GM23248 (cell line): ENCODE measurements at places on chromosomes 6 and 20. TPM values are rescaled to one million over a fixed set of nuclear protein-coding genes. Genes with fewer than 3 reads are reported as not detected.

- peak; percentile 50 for DNase-seq
Measured at GRCh38 chr20:3767110-3767426, 485 bp downstream of the ADISSP start.

DNA sequence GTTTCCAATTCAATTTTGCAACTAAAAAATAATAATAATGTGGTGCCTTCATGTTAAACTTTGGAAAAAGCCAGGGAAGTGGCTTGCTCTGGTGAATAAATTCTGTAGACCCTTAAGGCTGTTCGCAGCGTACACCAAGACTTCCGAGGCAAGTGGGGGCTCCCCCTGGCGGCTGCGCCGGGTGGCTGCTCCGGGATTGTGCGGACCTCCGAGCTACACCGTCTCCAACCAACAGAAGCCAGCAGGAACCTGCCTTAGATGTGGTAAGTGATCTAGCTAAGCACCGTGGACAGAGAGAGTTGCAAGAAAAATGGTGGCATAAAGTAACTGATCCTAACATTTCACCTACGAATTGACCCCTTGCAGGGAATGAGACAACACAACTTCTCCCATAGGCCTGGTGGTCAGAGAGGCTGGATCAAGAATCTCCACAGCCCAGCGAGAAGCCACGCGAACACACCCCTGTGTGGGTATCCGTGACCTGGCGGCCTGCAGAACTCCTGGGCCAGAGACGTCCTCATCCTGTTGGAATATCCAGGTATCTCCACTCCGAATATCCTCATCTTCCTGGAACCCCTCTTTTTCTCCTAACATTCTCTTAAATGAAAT lies 69.6 kb downstream of the TBXT start:
- DNase-seq = peak; percentile 83

GRCh38 chr20:1536893-1537730 lies 20.4 kb downstream of the SIRPD start:
- DNase-seq = no peak

GRCh38 chr6:73556836-73557235 lies 36.0 kb upstream of the EEF1A1 start:
- DNase-seq = no peak

DNA sequence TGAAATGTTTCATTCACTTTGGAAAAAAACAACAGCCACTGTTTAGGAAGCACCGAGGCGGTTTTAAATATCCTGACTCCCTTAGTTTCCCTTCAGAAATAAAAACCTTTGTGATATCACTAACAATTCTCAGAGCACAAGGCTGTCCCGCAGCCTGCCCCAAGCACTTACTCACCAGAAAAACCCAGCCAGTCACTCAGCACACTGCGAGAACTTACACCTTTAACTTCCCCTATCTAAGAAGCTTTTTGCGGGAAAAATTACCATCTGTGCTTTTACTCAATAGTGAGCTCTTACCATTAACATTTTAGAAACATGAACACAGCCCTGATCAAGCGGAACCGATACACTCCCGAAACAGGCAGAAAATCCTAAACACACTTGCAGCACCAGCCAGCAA lies 9.3 kb downstream of the ZBTB46 start:
- no peak for DNase-seq

The CPNE5 gene
- 0.14 and 0.23 TPM in 2 replicates for polyA plus RNA-seq

GRCh38 chr20:35327074-35327976 lies 35.1 kb upstream of the FAM83C start:
- DNase-seq = no peak

The HMGCLL1 gene
- polyA plus RNA-seq = not detected in 2 replicates

The PHACTR1 gene
- polyA plus RNA-seq = 0.65 and 0.82 TPM in 2 replicates

- DNase-seq = no peak
Measured at GRCh38 chr6:170132561-170132991, 158.3 kb downstream of the DLL1 start.

- DNase-seq = no peak
Measured at GRCh38 chr20:19022791-19023448, 189.5 kb upstream of the SLC24A3 start.

The SLC17A5 gene
- 19.5 and 20.1 TPM in 2 replicates for polyA plus RNA-seq

The SLC44A4 gene
- polyA plus RNA-seq = not detected in 2 replicates

GRCh38 chr6:158517581-158517980 lies 42.3 kb upstream of the TMEM181 start:
- DNase-seq = no peak

- peak; percentile 43 for DNase-seq
Measured at GRCh38 chr6:165967810-165968407, 199.7 kb downstream of the TBXT start.

DNA sequence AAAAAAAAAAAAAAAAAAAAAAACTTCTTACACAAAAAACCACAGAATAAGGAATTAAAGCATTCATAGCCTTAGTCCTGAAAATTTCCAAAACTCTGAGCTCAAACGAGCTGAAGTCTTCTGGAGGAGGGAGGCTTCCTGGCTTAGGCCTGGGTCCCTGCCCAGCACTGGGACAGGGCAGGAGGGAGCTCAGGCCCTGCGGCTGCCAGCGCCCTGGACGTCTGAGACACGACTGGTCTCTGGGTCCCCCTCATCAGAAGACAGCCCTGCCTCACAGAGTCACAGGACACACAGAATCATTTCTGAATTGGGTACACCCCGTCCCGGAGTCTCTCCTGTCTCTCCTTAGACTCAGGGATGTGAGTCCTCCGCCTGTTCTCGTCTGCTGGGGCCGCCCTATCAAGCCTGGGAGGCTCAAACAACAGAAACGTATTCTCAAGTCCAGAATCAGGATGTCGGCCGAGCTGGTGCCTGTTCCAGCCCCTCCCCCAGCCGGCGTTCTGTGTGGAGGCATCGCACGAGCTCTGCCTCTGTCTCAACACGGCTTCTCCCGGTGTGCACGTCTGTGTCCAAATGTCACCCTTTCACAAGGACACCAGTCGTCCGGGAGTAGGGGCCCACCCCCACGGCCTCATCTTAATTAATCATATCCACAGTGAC lies 39.4 kb downstream of the ZBTB46 start:
- peak; percentile 20 for DNase-seq

DNA sequence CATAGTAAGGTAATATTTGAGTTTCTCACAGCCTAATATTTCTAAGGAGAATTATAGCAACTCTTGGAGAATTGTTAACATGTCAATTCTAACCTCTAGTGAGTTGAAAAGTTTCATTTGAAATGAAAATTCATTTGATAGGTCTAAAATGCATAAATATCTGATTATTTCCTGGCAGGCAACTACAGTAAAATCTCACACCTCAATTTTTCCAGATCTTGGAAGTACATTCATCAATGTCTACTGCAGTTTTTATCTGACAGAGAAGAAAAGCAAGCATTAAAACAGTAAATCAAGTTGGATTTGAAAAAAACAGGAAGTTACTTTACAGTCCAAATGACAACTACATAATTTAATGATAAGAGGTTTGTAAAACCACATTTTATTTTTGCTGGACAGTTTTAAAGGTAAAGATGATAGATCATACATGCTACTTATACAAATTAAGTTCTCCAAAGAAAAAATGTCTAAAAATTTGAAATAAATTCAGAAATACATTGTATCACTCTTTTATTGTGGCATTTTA lies 631.3 kb downstream of the EYS start:
- no peak for DNase-seq

DNA sequence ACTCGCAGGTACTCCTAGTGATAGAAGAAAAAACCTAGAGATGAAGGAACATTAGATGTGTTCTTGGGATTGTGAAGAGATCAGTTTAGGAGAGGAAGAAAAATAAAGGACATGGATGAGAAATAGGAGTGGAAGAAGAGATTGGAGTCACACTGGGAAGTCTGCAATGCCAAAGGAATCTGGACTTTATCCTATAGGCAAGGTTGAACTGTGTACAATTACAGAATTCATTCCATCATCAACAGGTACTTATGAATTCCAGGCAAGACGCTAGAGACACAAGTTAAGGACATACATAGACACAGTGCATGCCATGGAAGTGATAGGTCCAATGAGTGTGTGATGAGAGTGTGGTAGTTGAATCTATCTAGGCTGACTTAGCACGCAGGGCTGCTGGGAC lies 101.3 kb downstream of the EDN1 start:
- no peak for DNase-seq

DNA sequence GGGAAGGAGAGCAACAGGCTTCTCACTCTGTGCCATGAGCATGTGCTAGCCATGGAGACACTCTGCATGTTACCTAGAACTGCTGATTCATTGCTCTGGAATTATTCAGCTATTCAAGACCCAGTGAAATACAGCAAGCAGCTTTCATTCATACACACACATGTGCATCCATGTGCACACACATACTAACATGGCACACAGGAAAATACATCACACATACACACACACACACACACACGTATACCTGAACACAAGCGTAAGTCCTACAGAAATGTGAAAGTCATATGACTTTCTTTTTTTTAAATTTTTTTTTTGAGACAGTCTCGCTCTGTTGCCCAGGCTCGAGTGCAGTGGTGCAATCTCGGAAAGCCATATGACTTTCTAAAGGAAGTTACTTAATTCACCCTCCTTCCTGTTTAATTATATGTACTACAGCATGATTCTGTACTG lies 108.2 kb upstream of the NFATC2 start:
- peak; percentile 59 for DNase-seq

GRCh38 chr6:34465531-34466241 lies at the start of gene PACSIN1:
PACSIN1 (plus strand) TSS chr6:34466076; CDS start chr6:34526306, 60,230 bp downstream.
- DNase-seq = peak; percentile 27

The CLPSL1 gene
- polyA plus RNA-seq = not detected in 2 replicates
